ENCODE measurements at places on chromosomes 12 and 14.

GRCh38 chr12:104939089-104939488, 19.0 kb downstream of the SLC41A2 start:
- DNase-seq: no peak

DNA sequence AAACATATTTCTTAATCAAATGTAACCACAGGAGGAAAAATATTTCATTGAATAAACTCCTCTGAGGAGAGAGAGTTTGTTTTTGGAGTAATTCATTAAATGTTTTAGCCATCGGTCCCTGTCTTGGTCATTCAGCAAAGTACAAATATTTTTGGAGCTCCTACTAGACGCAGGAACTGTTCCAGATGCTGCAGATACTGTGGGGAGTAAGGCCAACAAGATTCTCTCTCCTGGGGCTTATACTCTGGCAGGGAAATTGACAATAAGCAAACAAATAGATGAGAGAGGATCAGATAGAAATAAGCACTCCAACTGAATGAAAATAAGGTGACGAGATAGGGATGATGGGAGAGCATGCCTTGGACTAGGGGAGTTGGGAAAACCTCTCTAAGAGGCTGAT, 264.1 kb downstream of the TTC8 start:
- DNase-seq: no peak

- DNase-seq: no peak
Observed at GRCh38 chr14:24087004-24087403, 7.1 kb upstream of the PCK2 start.

GRCh38 chr12:78885466-78885865, 20.9 kb downstream of the SYT1 start:
- no peak for DNase-seq

GRCh38 chr14:102930753-102931579, 8.5 kb downstream of the AMN start:
- no peak for DNase-seq

GRCh38 chr14:22781301-22781991, 15.0 kb downstream of the OXA1L start:
- no peak for DNase-seq

GRCh38 chr14:77316872-77317301, 3.8 kb downstream of the POMT2 start:
- DNase-seq: no peak

- no peak for DNase-seq
Observed at GRCh38 chr12:48671231-48671856, 10.7 kb downstream of the KANSL2 start.

- DNase-seq: no peak
Observed at GRCh38 chr12:66320996-66321395, 18.7 kb downstream of the HELB start.

- no peak for DNase-seq
Observed at GRCh38 chr14:100785626-100786025, 40.3 kb upstream of the MEG3 start.

DNA sequence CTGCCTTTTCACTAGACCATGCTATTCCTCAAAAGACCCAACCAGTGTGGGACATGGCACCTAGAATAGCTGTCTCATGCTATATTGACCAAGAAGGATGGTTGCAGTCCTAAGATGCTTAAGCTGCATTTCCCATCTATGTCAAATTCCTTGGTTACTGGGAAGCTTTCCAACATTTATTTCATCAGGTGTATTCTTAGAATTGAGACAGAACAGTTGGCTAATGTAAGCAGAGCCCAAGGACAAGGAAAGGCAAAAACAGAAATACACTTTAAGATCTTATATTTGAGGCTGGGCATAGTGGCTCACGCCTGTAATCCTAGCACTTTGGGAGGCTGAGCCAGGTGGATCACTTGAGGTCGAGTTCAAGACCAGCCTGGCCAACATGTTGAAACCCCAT, 24.7 kb downstream of the ARG2 start:
- no peak for DNase-seq

- no peak for DNase-seq
Observed at GRCh38 chr12:86748894-86749293, 492.7 kb upstream of the MGAT4C start.

DNA sequence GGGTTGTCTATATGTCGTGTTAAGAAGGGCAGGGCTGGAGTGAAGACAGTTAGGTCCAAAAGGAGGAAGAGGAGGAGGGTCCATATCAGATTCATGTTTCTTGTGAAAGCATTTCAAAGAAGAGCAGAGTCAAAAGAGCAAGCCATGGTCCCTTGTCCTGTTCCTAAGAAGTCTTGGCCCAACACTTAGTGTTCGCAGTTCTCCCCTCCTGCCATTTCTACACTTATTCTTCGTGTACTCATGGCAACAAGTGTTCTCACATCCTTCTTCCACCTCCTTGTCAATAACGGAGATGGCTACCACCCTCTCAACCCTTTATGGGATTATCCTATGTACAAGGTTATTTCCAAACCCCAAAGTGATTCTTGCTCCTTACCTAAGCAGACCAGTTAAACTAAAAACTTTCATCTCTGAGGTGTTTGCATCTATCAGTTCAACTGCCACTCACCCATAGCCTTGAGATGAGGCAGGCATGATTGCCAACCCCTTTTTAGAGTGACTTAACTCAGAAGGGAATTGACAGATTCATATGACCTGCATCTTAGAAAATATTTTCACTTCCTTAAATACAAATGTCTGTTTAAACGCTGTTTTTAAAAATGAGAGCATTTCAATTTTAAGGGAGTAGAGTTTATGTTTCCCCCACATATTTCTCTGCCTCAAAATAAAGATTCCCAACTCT, 19.8 kb upstream of the RNASE2 start:
- DNase-seq: no peak

GRCh38 chr12:66047411-66048021, 83.0 kb downstream of the LLPH start:
- DNase-seq: no peak

GRCh38 chr12:60921541-60921940, 1325.7 kb downstream of the SLC16A7 start:
- DNase-seq: no peak

- peak; percentile 85 for DNase-seq
Observed at GRCh38 chr14:29242755-29243754, 476.5 kb downstream of the FOXG1 start.

GRCh38 chr12:18217966-18218365, 43.4 kb upstream of the PIK3C2G start:
- no peak for DNase-seq

DNA sequence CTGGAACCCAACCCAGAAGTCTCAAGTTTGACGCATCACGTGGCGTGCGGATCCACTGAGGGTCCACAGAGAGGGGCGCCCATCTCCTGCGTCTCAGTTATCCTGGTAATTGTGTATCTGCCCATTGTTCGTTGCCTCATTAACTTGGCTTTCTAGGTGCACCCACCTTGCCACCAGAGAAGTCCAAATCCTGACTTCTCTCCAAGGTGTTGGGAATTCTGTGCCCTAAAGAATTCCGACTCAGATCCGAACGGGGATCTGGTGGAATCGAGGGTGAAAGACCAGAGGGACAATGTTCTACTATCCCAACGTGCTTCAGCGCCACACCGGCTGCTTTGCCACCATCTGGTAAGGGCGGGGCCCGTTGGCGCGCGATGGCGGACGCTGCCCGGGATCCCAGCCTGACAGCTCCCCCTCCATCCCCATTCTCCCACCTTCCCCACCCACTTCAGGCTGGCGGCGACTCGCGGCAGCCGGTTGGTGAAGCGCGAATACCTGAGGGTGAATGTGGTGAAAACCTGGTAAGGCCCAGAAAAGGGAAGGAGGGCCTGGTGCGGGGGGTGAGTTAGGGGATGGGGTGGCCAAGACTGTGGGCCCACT, 481 bp downstream of the REC8 start:
- DNase-seq: no peak

GRCh38 chr12:75487308-75487707, 6.8 kb downstream of the GLIPR1 start:
- no peak for DNase-seq

DNA sequence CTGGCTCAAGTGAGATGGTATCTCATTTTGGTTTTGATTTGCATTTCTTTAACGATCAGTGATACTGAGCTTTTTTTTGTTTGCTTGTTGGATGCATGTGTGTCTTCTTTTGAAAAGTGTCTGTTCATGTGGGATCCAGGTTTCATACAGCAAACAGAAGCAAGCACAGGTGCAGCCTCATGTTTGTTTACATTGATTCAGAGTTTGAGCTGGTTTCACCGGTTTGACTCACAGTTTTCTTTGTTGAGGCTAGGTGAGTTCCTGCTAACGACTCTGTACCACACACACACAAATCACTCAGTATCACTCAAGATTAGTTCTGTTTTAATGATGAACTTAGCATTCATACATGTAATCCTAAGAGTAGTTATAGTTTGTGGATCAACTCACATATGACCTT, 3.7 kb downstream of the OR10G2 start:
- DNase-seq: no peak

GRCh38 chr12:110367181-110367864, 36.2 kb downstream of the ANAPC7 start:
- peak; percentile 12 for DNase-seq

- no peak for DNase-seq
Observed at GRCh38 chr12:126874427-126875026, 1392.4 kb upstream of the TMEM132C start.

DNA sequence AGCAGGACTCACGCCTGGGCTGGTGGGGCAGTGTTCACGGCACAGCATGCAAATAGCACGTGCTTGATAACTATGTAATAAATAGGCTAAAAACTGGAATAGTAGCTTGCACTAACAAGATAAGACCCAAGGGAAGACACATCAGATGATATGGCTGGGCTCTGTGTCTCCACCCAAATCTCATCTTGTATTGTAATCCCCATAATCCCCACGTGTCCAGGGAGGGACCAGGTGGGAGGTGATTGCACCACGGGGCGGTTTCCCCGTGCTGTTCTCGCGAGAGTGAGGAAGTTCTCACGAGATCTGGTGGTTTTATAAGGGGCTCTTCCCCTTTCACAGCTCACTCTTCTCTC, 46.9 kb downstream of the RIMBP2 start:
- DNase-seq: no peak

DNA sequence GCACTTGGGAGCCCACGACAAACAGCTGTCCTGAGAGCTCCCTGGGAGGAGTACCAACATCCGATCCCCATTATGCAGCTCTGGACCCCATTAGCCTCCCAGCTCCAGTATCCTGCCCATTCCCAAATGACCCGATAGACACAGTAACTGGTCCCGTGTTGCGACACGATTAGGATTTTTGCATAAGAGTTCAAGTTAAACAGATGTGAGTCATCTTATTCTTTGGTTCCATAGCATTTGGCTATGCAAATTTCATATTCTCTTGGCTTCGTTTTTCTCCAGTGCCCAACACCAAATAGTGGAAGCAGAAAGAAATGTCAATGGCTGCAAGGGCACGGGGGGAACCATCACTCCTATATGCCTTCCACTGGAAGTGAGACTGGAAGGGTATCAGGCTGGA, 43.0 kb upstream of the LRRC10 start:
- DNase-seq: no peak

DNA sequence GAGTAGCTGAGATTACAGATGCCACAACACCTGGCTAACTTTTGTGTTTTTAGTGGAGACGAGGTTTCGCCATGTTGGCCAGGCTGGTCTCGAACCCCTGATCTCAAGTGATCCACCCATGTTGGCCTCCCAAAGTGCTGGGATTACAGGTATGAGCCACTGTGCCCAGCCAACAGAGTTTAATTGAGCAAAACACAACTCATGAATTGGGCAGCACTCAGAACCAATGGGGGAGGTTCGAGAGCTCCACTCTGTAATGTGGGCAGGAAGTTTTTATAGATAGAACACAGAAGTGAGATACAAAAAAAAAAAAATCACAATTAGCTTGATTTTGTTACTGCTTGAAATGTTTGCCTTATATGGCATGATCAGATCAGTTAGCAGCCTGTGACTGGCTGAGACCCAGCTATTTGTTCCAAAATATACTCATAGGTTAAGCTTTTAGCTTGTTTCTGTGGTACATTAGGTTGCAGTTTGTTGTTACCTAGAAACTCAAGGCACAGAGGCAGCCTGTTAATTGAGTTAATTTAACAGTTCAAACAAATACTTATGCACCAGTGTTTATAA, 1.4 kb upstream of the P2RX2 start:
- DNase-seq: no peak

- peak; percentile 50 for DNase-seq
Observed at GRCh38 chr14:51093371-51094281, 1.3 kb downstream of the TRIM9 start.

GRCh38 chr12:101552277-101552676, 42.5 kb upstream of the MYBPC1 start:
- DNase-seq: peak; percentile 34

- no peak for DNase-seq
Observed at GRCh38 chr14:33460164-33460563, 490.7 kb downstream of the EGLN3 start.

- no peak for DNase-seq
Observed at GRCh38 chr12:12507121-12507520, 55.5 kb downstream of the DUSP16 start.

GRCh38 chr12:1488908-1489381, 105.4 kb downstream of the FBXL14 start:
- DNase-seq: no peak

- DNase-seq: no peak
Observed at GRCh38 chr14:60819575-60819974, 85.0 kb downstream of the MNAT1 start.

GRCh38 chr12:65881965-65882413, 57.7 kb downstream of the HMGA2 start:
- no peak for DNase-seq

- DNase-seq: no peak
Observed at GRCh38 chr12:46578190-46578982, 205.8 kb upstream of the SLC38A2 start.

GRCh38 chr14:86936556-86936955, 1056.4 kb downstream of the GALC start:
- no peak for DNase-seq

DNA sequence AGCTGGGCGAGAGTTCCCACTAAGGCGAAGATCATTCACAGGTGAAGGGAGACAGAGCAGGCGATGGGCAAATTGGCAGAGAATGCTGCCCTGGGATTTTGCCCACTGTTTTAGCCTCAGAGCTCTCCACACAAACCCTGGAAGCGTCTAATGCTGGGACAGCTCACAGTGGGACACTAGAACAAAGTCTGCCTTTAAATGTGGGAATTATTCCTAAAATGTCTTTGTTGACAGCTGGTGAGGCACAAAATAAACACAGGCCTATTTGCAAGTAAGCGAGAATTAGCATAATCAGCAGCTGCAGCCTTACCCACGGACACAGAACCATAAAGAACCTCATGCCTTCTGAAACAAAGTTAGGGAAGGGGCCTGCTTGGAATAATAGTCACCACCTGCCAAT, 824.5 kb downstream of the AACS start:
- no peak for DNase-seq

DNA sequence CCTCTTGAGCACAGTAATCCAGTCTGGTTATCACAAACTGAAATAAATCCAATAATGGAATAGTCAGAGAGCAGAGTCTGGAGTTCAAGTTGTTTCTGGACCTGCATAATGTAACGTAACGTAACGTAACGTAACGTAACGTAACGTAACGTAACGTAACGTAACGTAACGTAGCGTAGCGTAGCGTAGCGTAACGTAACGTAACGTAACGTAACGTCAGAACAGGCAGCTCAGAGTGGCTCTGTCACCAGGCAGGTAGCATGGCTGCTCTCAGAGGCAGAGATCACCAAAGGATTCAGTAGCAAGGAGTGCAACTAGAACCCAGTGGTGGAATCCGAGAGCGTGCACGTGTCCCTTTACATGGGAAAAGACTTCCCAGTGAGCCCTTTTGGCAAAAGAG, 85.7 kb upstream of the USP44 start:
- no peak for DNase-seq

- no peak for DNase-seq
Observed at GRCh38 chr14:52678591-52678990, 16.8 kb downstream of the ERO1A start.
